Activated CD8-positive, alpha-beta memory T cell treated with anti-CD3 and anti-CD28 coated beads for 36 hours (primary cell): ENCODE measurements at places on chromosomes 11 and 22. TPM values are rescaled to one million over a fixed set of nuclear protein-coding genes. Genes with fewer than 3 reads are reported as not detected.

The MEI1 gene
- 31.1 TPM for total RNA-seq

The MUS81 gene
- total RNA-seq, result 82.0 TPM

The LDHAL6A gene
- total RNA-seq, result not detected

The EMID1 gene
- not detected for total RNA-seq

The FXYD2 gene
- total RNA-seq, result 3.1 TPM

The NECTIN1 gene
- total RNA-seq, result 3.2 TPM

The OOSP1 gene
- total RNA-seq, result not detected

The PHF21B gene
- 0.53 TPM for total RNA-seq

The MYO7A gene
- total RNA-seq, result 0.06 TPM

The SCN2B gene
- total RNA-seq, result not detected

The BBOX1 gene
- not detected for total RNA-seq

The SHISAL1 gene
- total RNA-seq, result not detected

The FRMD8 gene
- 39.3 TPM for total RNA-seq

The HINFP gene
- total RNA-seq, result 26.5 TPM

The MISFA gene
- total RNA-seq, result 0.88 TPM

The CDHR5 gene
- not detected for total RNA-seq

The KRTAP5-1 gene
- not detected for total RNA-seq

The TMEM151A gene
- not detected for total RNA-seq
